ENCODE measurements at places on chromosomes 1 and 21.

DNA sequence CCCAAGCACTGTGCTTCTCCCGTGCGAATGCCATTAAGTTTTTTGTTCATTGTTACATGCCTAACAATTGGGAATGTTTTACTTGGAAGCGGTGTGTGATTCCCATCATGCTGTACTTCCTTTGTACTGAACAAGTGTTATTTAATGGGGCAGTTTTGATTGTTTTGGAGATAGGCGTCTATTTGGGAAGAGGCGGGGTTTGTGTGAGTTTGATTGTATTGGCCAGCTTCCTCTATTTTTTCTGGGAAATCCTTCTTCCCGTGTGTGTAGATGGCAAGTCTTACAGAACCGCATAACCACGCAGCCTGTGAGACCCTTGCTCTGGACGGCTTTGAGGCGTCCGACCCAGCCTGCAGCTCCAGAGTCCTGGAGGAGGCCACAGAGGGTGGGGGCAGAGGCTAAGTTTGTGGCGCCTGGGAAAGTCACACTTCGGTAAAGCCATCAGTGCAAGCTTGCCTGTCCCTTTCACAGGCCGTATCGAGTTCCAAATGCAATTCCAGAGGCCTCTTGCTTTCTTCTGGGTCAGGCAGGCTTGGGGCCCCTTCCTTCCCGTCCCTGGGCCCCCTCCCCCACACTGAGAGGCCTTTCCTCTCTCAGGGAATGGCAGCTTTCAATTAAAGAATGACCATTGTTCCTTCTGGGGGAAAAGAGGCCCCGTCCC lies 210.3 kb downstream of the TOMM20 start:
- DNase-seq = no peak

DNA sequence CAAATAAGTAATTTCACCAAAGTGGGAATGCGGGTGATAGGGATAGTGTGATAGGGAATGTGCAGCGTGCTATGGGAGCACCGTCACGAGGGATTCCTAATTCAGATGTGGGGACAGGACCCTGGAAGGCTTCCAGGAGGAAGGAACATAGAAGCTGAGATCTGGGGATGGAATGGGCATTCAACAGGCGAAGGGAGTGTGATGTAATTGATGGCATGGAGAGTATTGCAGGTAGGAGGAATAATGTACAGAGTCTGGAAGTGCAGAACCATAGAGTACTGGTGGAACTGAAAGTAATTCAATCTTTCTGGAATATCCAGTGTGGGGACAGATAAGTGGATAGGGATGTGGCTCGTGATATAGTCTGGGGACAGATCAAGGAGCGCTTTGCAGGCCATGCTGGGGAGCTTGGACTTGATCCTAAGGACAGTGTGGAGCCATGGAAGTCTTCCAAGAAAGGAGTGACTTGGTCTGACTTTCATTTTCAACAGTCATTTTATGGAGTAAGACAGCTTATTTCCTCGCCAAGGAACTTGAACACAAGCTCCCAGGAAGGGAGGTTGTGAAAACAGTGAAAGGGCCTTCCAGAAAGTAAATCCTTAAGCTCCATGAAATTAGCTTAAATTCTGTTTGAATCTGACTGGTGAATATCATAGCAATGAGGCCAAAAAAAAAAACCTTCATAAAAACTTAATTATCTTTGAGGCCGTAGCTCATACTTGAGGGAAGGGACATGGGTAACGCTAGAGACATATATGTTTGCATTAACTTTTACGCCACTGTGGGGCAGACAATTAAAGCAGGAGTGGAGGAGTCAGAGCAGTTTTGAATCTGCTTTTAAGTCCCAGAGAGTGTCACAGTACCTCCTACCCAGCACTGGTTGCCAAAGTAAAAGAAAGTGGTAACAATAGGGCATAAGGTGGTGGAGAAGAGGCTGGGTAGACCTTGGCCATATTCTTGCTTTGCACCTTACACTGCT lies 55.8 kb downstream of the ROR1 start:
- no peak for DNase-seq

GRCh38 chr21:46564391-46564790 lies 40.5 kb downstream of the S100B start:
- no peak for DNase-seq

DNA sequence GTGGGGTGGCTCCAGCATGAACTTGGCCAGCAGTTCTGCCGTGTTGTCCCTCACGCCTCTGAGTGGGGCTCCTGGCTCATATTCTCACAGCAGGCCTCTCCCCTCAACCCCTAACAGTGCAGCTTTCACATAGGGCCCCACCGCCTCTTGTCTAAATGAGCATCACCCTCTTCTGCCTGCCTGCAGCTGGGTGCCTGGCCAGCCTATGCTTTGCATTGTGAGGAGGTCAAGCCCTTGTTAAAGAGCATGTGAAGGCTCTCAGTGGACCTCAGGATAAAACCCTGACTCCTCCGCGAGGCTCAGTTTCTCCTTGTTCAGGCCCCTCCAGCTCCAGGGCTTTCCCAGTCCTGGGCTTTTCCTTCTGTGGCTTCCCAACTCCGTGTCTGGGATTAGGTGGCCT lies 34.8 kb downstream of the CRYAA start:
- no peak for DNase-seq

- DNase-seq = no peak
Measured at GRCh38 chr1:61955261-61955660, 213.0 kb downstream of the PATJ start.

DNA sequence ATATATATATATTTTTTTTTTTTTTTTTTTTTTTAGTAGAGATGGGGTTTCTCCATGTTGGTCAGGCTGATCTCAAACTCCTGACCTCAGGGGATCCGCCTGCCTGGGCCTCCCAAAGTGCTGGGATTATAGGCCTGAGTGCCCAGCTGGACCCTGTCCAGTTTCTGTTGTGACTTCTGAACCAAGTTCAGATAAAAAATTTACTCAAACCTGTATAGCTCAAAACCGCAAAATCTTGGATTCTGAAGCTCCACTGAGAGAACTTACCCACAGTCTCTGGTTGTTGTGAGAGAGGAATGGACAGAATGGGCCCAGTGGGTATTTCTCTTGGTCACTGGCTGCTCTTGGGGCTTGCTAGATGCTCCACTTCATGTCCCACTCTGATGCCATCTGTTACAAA lies 76.4 kb downstream of the HS2ST1 start:
- no peak for DNase-seq

DNA sequence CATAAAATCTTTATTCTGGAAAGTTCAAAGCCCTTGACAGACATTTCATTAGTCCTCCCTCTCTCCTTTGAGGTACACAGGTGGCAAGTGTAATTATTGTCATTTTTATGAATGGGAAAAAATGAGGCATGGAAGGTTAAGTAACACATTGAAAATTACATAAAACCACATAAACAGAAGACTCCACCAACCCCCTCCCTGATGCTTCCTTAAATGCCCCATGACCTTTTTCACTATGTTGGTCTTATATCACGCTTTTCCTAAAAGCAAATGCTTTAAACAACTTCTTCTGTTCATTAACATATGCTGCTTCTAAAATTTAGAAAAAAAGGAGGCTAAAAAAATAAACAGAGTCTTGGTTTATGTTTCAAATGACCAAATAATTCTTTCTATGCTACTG lies 648.4 kb downstream of the PTPRC start:
- no peak for DNase-seq

GRCh38 chr1:10975567-10976326 lies 36.7 kb upstream of the TARDBP start:
- no peak for DNase-seq

- DNase-seq = no peak
Measured at GRCh38 chr21:41167348-41168342, at the start of gene BACE2. Gene BACE2 (plus strand): TSS chr21:41168160. CDS start chr21:41168264, 104 bp downstream.

DNA sequence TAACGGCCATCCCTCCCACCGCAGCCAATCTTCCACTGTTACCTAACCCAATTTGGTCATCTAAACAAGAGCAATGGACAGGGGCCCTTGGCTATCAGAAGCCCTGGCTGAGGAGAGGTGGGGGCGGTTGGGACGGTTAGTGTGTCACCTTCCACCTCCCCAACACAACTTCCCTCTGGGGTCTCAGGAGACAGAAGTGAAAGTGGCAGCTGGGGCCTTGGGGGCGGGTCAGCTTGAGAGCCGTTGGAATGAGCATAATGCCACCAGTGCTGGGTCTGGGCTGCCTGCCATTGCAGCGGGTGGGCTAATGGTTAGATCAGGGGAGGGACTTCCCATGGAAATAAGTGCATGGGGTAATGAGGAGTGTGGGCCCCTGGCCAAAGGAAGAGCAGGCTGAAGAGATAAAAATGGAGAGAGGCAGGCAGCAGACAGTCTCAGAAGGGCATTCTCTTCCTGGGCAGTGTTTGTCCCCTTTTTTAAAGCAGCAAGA lies 7.9 kb downstream of the MEF2D start:
- DNase-seq = no peak

DNA sequence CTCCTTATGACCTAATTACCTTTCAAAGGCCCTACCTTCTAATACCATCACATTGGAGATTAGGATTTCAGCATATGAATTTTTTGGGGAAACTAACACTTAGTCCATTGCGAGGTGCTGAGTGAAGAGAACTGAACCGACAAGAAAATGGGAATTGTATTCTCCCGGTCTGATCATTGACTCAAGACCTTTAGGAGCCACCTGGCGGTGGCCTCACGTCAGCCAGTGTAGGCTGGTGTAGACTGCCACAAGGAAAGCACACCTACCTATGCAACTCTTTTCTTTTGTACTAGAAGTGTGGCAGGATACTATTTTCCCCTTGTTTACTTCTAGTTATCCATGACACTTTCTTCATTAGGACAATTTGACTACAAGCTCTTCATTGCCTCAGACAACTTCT lies 333.5 kb upstream of the B3GALT2 start:
- DNase-seq = no peak

GRCh38 chr1:84171481-84171880 lies 27.4 kb downstream of the PRKACB start:
- no peak for DNase-seq

GRCh38 chr1:91712393-91712792 lies 173.6 kb downstream of the TGFBR3 start:
- no peak for DNase-seq

DNA sequence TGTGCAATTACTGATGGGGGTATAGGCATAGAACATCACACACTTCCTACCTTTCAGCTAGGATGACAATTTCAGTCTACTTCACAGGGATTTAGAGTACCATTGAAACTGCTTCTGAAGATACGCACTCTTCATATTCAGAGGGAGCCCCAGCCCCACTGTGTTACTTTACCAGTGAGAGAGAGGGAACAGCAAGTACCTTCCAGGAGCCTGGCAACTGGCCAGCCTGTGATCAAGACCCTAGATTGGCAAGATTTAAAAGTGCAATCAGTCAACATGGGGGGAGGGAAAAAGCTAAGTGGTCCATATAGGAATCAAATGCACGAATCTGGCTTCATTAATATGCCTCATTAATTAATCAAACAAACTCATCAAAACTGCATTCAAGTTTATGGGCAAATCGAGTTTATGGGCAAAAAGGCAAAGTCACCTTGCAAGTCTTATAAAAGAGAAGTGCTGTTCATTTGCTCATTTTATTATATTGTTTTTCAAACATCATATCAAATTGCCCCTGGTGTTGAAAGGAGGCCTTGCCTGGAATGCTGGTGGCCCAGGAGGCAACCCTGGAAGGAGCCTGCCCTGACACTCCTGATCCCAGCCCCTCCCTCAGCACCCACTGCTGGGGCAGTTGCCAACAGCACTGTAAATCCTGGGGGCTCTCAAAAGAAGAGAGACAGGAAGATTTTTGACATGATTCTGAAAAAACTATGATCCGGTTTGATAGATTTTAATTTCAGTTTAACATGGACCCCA lies 184.9 kb upstream of the DPT start:
- no peak for DNase-seq

DNA sequence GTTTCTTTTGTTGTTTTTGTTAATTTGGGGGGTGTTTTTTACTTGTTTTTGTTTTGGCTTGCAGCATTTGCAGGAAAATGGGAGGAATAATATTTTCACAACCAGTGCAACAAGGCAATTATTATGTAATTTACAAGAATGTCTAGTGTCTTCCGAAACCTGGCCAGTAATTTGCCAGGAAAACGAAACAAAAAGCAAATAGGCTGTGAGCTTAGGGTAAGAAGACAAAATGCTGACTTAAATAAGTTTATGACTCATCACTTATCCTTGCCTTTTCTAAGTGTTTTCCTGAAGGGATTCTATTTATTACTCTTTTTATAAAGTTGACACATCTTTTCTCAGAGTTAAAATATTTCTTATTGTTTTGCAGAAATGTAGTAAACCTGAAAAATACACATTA lies 49.8 kb downstream of the KCNT2 start:
- no peak for DNase-seq

GRCh38 chr1:149916193-149916897 lies 1.3 kb downstream of the SV2A start:
- DNase-seq = no peak

DNA sequence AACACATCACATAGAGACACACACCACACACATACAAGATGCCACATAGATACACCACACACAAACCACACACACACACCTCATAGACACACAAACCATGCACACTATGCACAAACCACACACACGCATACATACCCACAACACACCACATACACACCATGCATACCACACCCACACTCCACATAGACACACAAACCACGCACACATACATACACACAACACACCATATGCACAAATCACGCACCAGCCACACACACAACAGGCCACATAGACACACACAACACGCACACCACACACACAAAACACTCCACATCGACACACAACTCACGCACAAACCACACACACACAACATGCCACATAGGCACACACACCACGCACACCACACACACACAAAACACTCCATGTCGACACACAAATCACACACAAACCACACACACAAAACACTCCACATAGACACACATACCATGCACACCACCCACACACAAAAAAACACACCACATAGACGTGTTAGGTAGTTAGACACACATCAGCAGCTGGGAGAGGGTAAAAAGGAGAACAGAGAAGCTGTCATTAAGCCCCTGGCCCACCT lies 49.5 kb upstream of the SLC19A1 start:
- DNase-seq = no peak

GRCh38 chr1:38062361-38063288 lies 16.0 kb upstream of the POU3F1 start:
- no peak for DNase-seq

DNA sequence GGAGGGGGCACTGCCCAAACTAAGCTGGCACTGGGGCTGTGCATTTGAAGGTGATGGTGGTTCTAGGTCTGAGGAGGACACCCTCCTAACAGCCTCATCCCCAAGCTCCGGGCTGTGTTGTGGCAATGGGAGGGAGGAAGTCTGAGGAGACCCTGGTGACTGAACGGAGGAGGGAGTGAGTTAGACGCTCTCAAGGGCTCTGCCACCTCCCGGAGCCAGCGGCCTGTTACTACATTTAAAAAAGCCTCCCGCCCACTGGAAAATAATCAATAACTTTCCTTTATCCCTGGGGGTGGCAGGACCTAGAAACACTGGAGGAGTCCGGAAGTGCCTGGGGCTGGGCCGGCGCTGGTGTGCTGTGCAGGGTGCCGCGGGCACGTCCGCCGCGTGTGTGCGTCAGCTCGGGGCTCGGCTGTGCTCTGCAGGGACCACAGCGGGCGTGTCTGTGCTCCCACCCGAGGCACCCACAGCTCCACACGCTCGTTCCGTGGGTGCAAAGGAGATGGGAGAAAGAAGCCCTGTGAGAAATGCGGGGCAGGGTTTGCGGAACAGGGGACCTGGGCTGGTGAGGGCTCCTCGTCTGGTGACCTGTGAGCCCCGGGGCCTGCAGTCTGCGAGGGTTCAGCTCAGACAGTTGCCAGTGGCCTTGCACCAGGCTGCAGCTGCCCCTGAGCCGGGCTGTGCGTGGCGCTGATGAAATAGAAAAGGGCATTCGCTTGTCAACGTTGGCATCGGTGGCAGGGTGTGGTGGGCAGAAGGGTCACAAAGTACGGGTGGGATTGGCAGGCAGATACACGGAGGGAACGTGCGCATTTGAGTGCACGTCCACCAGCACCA lies 5.3 kb downstream of the SAMD11 start:
- DNase-seq = no peak

GRCh38 chr1:27509127-27510080 lies 19.4 kb upstream of the WASF2 start:
- DNase-seq = no peak
